ENCODE measurements at places on chromosomes 5 and 9.
A peak's percentile ranks its signal among the peaks of the same experiment; 100 is the strongest.

GRCh38 chr5:71732011-71732410, 12.9 kb downstream of the CARTPT start:
- DNase-seq = no peak
- H3K36me3 ChIP-seq = no peaks in the 10 kb centered on the region
- no peaks in the 10 kb centered on the region for H3K4me1 ChIP-seq
- peaks cover 19% of the 10 kb centered on the region for H3K27me3 ChIP-seq
- H3K4me3 ChIP-seq = no peak overlapping the region

DNA sequence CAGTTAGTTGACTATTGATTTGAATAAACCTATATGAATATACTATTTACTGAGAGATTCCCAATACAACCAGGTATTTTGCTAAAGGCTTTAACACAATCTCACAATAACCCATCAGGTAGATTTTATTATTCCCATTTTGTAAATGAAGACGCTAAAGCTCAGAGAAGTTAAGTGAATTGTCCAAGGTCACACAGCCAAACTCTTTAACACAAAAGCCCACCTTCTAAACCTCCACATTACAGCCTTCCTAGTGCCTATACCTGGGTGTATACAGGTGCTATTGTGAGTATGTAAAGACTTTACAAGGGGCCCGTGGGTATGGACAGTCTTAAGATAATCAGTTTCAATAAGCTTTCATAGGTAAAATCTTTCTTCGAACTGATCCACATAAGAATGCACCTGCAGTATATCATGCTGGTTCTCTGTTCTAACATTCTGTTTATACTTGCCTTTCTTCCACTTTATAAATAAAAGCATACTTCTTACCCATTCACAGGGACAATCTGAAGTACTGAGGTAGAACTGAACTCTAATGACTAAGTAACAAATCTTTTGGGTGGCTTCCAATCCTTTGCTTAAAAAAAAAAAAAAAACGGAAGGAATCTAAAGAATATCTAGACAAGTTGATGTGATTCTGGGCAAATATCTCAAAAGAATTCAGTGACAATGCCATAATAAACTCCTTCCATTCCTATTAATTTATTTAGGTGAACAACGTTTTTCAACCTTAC, 59.1 kb downstream of the PJA2 start:
- H3K4me3 ChIP-seq = no peak overlapping the region
- DNase-seq = no peak
- peaks cover 17% of the 10 kb centered on the region for H3K36me3 ChIP-seq
- H3K27ac ChIP-seq = no peak overlapping the region
- peaks cover 6% of the 10 kb centered on the region for H3K4me1 ChIP-seq

- no peaks in the 10 kb centered on the region for H3K36me3 ChIP-seq
- no peaks in the 10 kb centered on the region for H3K27me3 ChIP-seq
- H3K4me3 ChIP-seq = no peak overlapping the region
- no peak for DNase-seq
- no peak overlapping the region for H3K27ac ChIP-seq
- H3K4me1 ChIP-seq = no peaks in the 10 kb centered on the region
These were observed 113.3 kb downstream of the FGF10 start for GRCh38 chr5:44275908-44276307.

GRCh38 chr5:108747774-108748400, at the start of gene FER:
Gene FER, plus strand, starts transcription at chr5:108747897. Its CDS starts 50,286 bp downstream, at chr5:108798183.
- no peaks in the 10 kb centered on the region for H3K36me3 ChIP-seq
- peak within 1 kb of the TSS; percentile 89 for H3K4me3 ChIP-seq
- peak; percentile 25 for DNase-seq
- H3K27ac ChIP-seq = peak within 1 kb of the TSS; percentile 92
- peaks cover 18% of the 10 kb centered on the region for H3K4me1 ChIP-seq

DNA sequence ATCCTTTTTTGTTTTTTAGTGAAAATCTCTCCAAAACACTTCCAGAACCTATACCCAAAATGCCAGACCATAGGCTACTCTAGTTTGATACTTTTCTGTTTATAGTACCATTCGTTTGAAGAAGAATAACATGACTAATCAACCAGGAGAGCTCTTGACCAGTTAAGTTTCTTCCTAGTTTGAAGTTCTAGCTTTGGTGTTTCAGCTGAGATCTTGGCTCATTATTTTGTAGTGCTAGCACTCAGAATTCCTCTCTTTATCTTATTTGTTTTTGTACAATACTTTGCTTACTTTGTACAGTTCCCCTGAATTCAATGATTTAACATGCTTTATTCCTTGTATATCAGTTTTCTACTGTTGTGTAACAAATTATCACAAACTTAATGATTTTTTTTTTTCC, 911.6 kb downstream of the EFNA5 start:
- no peak for DNase-seq
- H3K4me1 ChIP-seq = no peaks in the 10 kb centered on the region
- H3K27ac ChIP-seq = no peak overlapping the region
- no peaks in the 10 kb centered on the region for H3K27me3 ChIP-seq
- no peak overlapping the region for H3K4me3 ChIP-seq

DNA sequence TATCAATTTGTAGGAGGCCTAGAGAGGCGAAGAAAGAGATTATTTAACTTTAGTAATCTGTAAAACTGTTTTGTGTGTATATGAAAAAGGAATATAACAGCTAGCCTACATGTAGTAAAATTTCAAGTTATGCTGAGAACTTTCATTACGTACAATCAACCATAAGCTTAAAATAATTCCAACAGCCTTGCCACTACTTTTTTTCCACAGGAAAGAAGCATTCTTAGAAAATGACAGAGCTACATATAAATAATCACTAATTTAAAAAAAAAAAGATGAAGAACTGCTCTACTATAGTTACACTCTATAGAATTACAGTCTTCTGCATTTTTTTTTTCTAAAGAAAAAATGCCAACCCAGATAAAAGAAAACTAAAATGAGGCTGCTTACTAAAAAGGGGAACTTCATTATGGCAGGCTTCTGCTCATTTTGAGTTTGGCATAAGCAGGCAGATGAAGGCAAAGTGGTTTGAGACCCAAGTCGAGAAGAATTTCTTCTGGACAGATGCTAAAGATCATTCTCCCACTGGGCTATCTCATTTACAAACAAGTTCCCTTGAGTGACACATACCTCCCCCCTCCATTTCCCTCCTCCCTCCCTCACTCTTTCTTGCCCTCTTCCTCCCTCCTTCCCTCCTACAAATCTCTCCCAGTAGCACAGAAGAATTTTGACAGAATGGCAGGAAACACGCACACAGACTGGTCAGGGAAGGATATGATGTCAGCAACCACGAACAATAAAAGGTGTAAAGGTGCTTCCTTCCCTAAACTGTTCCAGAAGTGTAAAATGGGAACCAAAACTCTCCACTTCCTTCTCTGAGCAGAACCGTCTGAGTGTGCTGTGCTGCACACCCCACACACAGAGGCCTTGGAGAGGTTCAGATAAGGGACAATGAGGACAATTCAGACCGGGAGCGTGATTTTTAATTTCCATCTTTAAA, 56.1 kb downstream of the MEF2C start:
- DNase-seq = peak; percentile 21
- peaks cover 4% of the 10 kb centered on the region for H3K27me3 ChIP-seq
- H3K4me3 ChIP-seq = peak overlapping the region; percentile 61
- H3K27ac ChIP-seq = peak overlapping the region; percentile 92
- peaks cover 66% of the 10 kb centered on the region for H3K4me1 ChIP-seq
- H3K36me3 ChIP-seq = no peaks in the 10 kb centered on the region

- no peaks in the 10 kb centered on the region for H3K36me3 ChIP-seq
- H3K4me1 ChIP-seq = no peaks in the 10 kb centered on the region
- H3K4me3 ChIP-seq = no peak overlapping the region
These were observed 175.1 kb downstream of the HCN1 start for GRCh38 chr5:45521067-45521466.

- H3K4me1 ChIP-seq = peaks cover 24% of the 10 kb centered on the region
- H3K36me3 ChIP-seq = peaks cover 4% of the 10 kb centered on the region
- H3K27me3 ChIP-seq = no peaks in the 10 kb centered on the region
- no peak overlapping the region for H3K4me3 ChIP-seq
- no peak for DNase-seq
These were observed 121.0 kb downstream of the AOPEP start for GRCh38 chr9:94847486-94847885.

- H3K36me3 ChIP-seq = no peaks in the 10 kb centered on the region
- peaks cover 3% of the 10 kb centered on the region for H3K4me1 ChIP-seq
- H3K4me3 ChIP-seq = no peak overlapping the region
These were observed 187.5 kb upstream of the NR4A3 start for GRCh38 chr9:99634186-99634585.

DNA sequence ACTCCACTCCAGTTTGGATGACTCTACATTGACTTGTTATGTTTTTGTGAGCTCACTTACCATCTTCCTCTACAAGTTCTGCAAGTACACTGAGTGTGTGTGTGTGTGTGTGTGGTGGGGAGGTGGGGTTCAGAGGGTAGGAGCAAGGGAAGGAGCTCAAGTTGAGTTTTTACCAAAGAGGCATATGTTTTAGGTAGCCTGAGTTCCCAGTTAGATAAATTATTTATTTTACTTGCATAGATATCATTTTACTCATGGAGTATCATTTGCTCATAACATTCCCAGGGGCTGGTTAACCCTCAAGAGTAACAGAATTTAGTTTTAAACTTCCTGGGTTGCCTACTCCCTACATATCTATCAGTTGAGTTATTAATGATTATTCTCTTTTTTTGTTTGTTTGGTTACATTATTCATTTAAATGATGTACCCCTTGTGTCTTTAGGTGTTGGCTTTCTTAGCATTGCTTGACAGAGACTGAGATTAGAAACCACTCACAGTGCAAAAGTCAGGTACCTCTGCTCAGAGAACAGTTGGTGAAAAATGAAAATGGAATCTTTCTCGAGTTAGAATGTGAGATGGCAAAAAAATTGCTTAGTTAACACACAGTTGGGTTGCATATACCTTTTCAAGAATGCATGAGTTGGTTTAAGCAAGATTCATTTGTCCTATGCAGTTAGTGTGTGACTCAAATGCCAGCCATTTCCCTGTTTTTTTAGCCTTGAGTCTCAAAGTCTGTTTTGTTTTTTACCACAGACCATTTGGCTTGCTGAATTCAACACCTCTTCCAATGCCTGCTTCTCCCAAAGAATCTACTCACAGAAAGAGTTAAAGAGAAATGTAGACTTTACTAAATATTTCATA, 29.2 kb downstream of the TNFSF8 start:
- H3K4me1 ChIP-seq = peaks cover 3% of the 10 kb centered on the region
- no peaks in the 10 kb centered on the region for H3K27me3 ChIP-seq
- H3K4me3 ChIP-seq = no peak overlapping the region
- peak overlapping the region; percentile 87 for H3K27ac ChIP-seq
- H3K36me3 ChIP-seq = peaks cover 43% of the 10 kb centered on the region

- no peaks in the 10 kb centered on the region for H3K36me3 ChIP-seq
- no peak overlapping the region for H3K27ac ChIP-seq
- H3K27me3 ChIP-seq = no peaks in the 10 kb centered on the region
- DNase-seq = no peak
- no peaks in the 10 kb centered on the region for H3K4me1 ChIP-seq
These were observed 61.8 kb upstream of the PTPRD start for GRCh38 chr9:10674586-10674985.

DNA sequence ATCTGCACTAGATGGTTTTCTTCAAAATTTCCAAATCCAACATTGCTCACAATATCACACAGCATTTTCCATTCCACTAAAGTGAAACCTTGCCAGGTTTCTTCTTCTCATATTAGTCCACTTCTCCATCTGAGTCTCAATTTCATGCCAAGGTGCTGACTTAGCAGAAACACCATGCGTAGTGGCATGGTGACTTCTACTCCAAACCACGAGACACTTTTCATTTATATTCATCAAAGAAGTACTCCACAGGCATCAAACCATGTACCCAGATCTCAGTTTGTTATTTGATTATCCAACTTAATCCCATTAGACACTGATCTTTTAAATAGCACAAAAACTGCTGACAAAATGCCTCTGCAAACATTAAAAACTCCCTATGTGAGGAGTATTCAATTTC, 233.4 kb upstream of the ITGA1 start:
- H3K36me3 ChIP-seq = no peaks in the 10 kb centered on the region
- H3K4me3 ChIP-seq = no peak overlapping the region
- DNase-seq = no peak

DNA sequence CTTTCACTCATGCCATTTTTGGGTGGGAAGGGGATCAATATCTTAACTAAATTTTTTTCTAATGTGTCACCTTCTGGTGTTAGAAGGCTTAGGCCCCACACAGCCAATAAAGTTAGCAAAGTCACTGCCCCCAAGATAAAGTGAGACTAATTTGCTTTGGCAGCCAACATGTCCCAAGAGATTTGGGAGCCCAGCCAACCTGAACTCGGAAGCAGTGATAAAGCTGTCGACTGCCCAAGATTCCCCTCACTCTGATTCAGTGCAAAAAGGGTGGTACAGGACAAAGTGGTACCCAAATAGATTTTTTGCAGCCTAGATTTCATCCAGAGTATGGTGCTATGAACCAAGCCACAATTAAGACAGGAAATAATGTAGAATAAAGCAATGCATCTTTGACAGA, 572.5 kb upstream of the ARRDC3 start:
- no peak for DNase-seq
- H3K27me3 ChIP-seq = no peaks in the 10 kb centered on the region
- no peak overlapping the region for H3K4me3 ChIP-seq
- H3K36me3 ChIP-seq = no peaks in the 10 kb centered on the region

DNA sequence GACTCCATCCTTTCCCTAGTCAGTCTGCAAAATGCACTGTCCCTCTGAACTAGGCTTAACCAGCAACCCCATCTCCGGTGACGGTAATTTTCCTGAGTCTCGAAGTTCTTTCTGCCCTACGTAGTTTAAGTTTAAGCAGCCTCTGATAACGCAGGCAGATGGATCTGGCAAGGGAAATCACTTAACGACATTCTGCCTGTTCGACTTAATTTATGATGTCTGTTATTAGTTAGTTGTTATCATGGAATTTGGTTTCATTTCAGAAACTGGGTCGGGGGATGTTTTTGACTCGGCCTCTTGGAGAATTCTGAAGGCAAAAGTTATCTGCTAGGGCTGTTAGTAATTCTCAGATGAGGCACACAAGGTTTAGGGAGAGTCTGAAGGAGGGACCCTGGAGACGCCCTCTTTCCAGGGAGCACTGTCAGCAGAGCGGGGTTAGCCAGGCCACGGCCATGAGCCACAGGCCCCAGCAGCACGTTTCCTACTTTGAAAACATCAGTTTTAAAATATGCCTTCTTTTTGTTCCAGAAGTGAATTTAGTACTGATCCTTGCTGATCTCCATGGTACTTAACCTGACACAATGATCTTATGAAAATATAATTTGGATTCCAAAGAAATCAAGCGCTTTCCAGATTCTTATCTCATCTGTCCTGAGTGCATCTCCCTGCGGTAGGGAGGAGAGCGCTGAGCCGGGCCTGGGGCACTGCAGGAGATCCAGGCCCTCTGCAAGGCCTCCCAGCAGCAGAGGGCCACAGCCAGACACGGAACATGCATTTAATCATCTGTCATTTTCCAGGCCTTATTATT, 171.0 kb upstream of the OTULINL start:
- H3K4me1 ChIP-seq = peaks cover 30% of the 10 kb centered on the region
- H3K27ac ChIP-seq = no peak overlapping the region
- no peak overlapping the region for H3K4me3 ChIP-seq
- no peaks in the 10 kb centered on the region for H3K27me3 ChIP-seq

DNA sequence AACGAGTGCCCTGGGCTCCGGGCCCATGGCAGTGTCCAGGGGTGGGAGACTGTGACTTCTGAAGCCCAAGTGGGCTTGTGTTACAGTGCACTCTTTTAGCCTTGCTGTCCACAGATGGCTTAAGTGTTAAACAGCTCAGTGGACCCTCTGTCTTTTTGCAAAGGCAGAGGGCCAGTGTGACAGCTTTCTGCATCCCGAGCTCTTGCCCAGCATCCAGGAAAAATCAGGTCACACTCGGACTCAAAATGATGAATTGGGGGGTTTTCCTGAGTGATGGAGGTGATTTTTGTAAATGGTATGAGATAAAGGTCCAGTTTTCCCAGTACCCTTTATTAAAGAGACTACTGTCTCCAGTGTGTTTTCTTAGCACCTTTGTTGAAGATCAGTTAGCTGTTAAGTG, 321.3 kb upstream of the GRAMD2B start:
- no peaks in the 10 kb centered on the region for H3K36me3 ChIP-seq
- no peak overlapping the region for H3K4me3 ChIP-seq
- no peak overlapping the region for H3K27ac ChIP-seq
- no peaks in the 10 kb centered on the region for H3K4me1 ChIP-seq
- H3K27me3 ChIP-seq = no peaks in the 10 kb centered on the region

Data from activated naive CD8-positive, alpha-beta T cell treated with anti-CD3 and anti-CD28 coated beads, Interleukin-2, amount 50 U/mL, for 24 hours (primary cell).